ENCODE measurements at places on chromosomes 1 and 21.

- DNase-seq, result no peak
These were observed 1284.9 kb upstream of the NCAM2 start for GRCh38 chr21:19713313-19713712.

GRCh38 chr1:154478013-154478412, 24.0 kb upstream of the TDRD10 start:
- DNase-seq, result no peak

DNA sequence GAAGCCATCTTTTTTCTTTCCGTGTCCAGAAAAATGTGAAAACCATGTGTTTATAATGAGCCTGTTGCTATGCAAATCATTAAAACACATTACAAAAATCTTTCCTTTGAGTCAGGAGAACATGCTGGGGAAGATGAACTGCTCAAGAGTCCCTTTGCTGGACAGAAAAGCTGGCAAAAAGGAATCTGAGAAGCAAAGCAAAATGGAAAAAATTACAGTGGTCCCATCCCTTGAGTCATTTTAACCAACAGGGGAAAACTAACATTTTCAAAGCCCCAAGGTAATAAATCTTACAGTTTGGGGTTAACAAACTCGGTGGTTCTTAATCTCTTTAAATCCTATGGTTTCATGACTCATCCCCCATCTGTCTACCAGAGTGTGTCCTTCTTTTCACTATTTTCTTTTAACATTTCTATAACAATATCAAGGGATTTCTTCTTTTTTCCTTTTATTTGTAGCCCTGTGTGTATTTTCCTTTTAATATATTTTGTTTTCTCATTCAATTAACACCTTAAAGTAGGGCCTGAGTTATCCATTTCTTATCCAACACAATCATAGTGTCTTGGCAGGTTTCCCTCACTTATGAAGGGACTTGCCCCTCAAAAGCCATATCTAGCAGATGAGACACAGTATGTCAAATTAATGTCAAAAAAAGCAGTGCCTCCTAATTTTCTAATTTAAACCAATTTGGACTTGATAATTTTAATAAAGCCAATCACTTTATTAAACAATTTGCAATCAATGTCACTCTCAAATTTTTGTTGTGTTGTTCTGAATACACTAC, 105.4 kb downstream of the PTPN14 start:
- no peak for DNase-seq

GRCh38 chr21:45465105-45465504, 60.1 kb downstream of the COL18A1 start:
- DNase-seq, result no peak

GRCh38 chr1:156804572-156805243, 11.9 kb downstream of the SH2D2A start:
- peak; percentile 18 for DNase-seq
